ENCODE measurements at places on chromosomes 3 and 15.

- no peak for DNase-seq
These were observed 719.9 kb upstream of the CBLB start for GRCh38 chr3:106588739-106589138.

DNA sequence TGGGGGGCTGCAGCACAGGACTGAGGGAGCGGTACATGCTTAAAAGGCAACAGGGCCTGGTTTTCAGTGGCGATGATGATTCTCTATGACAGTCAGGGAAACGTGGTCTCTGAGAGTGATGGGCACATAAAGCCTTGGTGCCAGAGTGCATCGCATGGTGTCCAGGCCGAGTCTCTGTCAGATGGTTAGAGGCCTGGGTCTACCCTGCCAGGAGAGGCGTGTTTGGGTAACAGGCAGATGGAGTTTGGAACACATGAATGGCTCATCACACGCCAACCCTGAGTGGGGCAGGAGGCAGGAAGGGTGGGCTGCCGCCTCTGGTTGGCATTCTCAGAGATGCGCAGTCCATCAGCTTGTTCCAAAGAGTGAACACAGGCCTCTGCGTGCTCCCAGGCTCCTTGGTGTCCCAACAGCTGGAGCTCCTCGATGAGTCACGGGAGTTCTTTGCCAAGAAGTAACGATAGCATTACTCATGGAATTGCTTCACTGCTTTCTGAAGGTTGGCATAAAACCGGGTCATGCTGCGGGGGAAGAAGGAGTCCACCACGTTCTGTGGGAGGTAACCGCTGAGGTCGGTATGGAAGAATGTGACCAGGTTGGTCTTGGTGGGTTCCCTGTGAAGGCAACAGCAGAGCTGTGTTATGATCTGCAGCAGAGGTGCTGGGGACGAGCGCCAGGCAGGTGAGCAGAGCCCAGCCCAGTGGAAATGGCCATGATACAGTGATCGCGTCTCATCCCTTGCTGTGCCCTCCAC lies 11.0 kb downstream of the STARD5 start:
- no peak for DNase-seq

DNA sequence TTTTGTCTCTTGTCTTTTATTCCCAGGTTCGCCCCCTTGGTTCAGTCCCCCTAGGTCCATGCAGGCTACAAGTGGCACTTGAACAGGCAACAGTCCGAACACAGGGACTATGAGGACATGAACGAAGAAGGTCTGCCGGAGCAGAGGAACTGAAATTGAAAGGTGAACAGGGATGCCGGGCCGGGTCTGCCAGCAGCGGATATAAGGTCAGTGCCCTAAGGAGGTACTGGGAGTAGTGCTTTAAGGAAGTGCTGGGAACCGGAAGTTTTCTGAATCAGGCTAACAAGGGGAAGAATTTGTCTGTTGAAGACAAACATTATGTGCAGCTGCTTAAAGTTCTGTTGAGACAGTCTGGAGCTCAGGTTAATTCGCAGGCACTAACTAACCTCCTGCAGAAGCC lies 46.8 kb downstream of the LSM3 start:
- no peak for DNase-seq

DNA sequence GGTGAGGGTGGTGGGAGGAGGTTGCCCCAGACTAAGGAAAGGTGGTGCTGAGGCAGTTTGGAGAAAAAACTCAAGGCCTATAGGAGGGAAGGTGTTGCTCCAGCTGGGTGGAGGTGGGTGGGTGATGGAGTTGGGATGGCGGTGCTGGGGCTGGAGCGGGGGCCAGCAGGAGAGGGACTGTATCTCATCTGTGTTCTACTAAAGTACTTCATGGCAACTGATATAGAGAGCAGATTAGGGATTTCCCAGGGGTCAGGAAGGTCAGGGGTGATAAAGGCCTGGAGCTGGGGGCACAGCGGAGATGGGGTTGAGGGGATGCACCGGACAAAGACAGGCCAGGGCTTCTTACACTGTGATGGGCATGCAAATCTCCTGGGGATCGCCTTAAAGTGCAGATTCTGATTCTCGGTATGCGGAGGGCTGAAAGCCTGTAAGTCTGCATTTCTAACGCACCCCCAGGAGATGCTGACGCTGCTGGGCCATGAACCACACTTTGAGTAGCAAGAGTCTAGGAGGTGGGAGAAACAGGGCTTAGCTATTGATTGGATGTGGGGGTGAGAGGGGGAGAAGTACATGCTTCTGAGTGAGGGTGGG lies 4.2 kb downstream of the KLHL40 start:
- DNase-seq = no peak

GRCh38 chr3:64190517-64191515 lies 34.5 kb downstream of the PRICKLE2 start:
- no peak for DNase-seq

DNA sequence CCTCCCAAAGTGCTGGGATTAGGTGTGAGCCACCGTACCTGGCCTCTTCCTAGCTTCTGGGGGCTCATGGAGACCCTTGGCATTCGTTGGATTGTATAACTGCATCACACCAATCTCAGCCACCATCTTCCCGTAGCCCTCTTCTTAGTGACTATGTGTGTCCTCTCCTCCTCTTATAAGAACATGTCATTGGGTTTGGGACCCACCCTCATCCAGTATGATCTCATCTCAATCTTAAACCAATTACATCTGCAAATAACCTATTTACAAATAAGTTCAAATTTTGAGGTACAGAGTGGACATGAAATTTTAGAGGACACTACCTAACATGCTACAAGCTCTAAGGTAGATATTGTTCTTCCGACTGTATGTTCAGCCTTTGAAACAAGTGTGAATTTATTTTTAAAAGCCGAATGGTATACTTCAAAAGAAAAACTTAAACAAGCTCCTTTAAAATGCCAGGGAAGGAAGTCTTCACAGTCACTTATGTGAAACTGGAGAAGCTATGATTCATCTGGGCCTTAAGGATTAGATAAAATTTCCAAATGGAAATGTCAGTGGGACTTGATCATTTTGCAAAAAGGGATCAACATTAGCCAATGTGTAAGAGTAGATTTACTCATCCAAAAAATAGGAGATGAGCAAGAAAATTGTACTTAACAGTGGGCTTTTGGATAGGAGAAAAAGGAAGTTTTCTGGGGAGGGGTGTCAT lies 225.7 kb downstream of the MEX3B start:
- DNase-seq = no peak

DNA sequence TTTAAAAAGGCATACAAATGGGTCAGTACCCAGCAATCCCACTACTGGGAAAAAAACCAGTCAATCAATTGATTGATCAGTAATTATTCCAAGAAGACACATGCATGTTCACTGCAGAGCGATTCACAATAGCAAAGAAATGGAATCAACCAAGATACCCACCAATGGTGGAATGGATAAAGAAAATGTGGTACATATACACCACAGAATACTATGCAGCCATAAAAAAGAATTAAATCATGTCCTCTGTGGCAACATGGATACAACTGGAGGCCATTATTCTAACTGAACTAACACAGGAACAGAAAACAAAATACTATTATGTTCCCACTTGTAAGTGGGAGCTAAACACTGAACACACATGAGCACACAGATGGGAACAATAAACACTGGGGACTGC lies 103.1 kb downstream of the DLG1 start:
- no peak for DNase-seq

DNA sequence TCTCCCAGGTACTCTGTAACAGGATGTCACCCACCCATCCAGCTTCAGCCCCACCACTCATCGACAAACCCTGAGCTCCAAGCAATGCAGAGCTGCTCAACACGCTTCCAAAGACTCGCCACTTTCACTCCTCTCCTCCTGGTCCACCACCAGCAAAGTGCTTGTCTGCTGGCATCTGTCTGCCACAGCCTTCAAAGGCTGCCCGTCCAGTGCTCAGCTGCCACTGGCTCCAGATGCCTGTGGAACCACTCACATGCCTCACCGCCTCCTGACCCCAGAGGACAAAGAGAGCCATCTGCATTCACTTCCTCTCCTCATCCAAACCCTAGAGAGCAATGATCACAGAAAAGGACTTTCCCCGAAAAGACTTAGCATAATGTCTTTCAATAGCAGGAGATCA lies 109.5 kb upstream of the OCA2 start:
- no peak for DNase-seq

GRCh38 chr3:50445919-50446318 lies 57.5 kb downstream of the CACNA2D2 start:
- no peak for DNase-seq

- DNase-seq = no peak
These were observed 77.8 kb downstream of the IL20RB start for GRCh38 chr3:137035631-137036030.

- DNase-seq = no peak
These were observed 253.3 kb downstream of the TBC1D5 start for GRCh38 chr3:17489139-17489538.

All from activated CD4-positive, alpha-beta T cell treated with anti-CD3 and anti-CD28 coated beads, Interleukin-2, Interleukin-4, amounts not matched to agents 100 ng/mL and 50 ng/mL, durations not matched to agents 16 hours and 8 hours (primary cell).